Astrocyte of the spinal cord (primary cell): ENCODE measurements at places on chromosomes 1 and 21.

- no peak for DNase-seq
Measured at GRCh38 chr1:18778437-18778836, 81.0 kb downstream of the TAS1R2 start.

GRCh38 chr21:42341776-42342542, 8.8 kb downstream of the TFF2 start:
- no peak for DNase-seq

DNA sequence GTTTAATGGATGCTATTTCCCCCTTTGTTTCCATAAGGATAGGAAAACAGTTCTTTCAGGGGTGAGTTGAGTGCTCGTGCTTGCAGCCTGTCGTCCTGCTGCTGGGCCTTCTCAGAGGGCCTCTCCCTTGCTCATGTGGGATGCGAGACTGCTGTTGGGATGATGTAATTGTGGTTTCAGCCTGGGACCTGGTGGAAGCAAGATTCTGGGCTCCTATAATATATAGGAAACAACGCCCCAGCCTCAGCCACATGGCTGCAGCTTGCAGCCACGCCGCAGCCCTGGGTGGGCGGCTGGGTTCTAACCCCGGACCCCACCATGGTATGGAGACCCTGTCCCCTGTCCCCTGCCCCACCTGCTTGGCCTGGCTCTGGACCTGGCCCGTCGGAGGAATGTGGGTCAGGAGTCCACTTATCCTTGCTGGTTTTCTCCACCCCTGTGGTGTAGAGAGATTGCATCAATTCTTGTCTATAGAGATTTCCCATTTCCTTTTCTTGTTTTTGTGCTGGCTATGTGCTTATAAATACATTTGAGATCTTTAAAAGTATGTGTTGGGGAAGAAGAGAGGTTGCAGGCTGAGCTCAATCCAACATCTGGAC, 357.8 kb downstream of the SIPA1L2 start:
- DNase-seq, result peak; percentile 22

- DNase-seq, result no peak
Measured at GRCh38 chr21:45969921-45970673, 11.5 kb upstream of the COL6A1 start.

GRCh38 chr1:203992440-203992839, 80.5 kb upstream of the SOX13 start:
- DNase-seq, result peak; percentile 16

GRCh38 chr1:168933141-168933805, 173.2 kb upstream of the ATP1B1 start:
- no peak for DNase-seq

DNA sequence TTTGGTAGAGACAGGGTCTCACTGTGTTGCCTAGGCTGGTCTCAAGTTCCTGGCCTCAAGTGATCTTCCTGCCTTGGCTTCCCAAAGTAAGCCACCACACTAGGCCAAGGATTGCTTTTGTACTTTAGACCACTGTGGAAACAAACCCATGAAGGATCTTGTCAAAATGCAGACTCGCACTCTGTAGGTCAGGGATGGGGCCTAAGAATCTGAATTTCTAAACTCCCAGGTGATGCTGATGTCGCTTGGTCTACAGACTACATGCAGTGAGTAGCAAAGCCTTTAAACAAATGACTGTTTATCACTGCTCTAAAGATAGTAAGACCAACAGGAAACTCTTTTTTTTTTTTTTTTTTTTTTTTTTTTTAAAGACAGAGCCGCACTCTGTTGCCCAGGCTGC, 54.1 kb upstream of the MUTYH start:
- no peak for DNase-seq

DNA sequence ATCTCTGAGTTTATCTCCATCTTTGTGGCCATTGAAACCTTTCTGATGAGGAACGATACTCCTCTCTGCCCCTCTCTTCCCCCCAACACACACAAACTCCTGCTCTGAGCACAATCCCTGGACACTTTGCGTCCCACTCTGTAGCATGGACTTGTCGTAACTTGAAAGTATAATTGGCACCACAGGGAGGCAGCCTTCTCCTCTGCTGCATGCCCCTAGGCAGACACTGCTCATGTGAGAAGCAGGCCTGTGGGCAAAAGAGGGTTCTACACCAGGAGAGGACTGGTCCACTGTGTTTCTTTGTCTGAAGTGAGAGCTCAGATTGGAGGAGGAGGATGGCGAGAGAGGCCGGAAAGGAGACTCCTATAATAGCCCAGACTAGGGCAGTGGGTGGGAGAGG, 3.8 kb upstream of the PARS2 start:
- DNase-seq, result no peak

DNA sequence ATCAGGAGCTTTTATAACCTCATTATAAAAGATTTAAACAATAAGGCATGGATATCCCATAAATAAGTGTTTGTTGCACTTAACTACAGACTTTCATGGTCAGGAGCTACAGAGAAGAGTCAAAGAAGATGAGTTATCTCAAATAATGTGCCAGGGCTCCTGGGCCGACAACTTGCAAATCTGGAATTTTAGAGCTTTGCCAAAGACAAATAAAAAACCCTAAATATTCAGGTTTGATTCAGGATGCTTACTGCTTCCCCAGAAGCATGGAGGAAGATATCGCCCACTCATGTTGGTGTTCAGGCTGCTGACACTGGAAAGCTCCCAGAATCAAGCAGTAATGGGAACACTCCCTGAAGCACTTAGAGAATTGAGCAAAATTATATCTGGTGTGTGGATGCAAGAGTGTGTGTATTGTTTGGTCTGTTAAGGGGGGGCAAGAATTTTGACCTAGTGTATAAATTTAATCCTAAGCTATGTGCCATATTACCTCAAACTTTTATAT, 176.9 kb upstream of the ESRRG start:
- no peak for DNase-seq

DNA sequence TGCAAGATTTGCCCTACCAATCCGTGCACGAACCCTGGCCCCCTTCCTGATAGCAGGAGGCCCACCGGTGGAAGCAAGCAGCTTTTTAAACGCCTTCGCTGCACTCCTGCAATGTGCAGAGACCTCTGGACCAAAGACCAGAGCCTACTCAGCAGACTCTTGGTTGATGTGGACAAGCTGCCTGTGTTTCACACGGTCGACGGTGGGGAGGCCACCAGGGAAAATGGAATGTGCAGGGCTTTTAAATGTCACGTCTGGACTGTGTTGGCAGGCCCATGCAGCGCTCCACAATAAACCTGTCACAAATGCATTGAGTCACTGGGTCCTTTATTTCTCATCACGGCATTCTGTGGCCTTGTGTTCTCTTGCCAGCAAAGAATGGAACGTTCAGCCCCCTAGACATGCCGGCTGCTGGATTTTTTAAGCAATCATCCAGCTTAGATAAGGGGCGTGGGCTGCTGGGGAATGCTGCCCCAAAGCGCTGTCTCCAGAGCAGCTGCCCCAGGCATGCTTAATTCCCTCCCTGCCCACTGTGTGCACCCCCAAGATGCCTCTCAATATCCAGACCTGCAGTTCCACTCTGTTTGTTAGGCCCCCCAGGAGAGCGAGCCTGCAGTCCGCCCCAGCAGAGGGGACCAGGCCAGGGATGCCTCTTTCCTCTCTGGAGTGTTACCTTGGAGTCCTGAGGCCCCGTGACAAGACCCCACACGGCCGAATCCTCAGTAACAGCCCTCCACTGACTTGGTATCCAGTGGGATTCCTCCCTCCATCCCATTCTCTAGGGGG, 71.3 kb downstream of the ATP5PO start:
- DNase-seq, result peak; percentile 22

- DNase-seq, result no peak
Measured at GRCh38 chr1:117631359-117632160, 25.7 kb downstream of the TENT5C start.

- no peak for DNase-seq
Measured at GRCh38 chr1:62213075-62213914, 18.6 kb downstream of the L1TD1 start.

DNA sequence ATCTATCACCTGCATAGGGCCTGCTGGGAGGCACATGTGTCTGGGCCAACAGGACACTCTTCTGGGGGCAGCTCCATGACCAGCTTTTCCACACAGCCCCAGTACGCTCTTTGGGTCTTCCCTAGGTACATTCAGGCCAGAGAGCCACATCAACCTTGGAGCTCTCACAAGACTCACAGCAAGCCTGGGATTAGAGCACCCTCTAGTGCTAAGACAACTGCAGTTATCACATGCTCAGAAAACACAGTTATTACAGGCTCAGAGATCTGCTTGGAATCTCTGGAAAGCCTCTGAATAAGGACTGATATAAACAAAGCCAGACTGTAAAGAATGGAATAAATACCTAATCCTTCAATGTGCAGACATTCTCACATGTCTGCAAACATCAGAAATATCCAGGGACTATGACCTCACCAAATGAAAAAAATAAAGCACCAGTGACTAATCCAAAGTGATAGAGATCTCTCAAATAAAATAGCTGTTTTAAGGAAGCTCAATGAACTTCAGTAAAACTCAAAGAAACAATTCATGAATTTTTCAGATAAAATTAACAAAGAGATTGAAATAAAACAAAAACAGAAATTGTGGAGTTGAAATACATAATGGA, 563.9 kb upstream of the NR5A2 start:
- DNase-seq, result peak; percentile 64

GRCh38 chr1:94654459-94654858, 112.9 kb upstream of the F3 start:
- no peak for DNase-seq

DNA sequence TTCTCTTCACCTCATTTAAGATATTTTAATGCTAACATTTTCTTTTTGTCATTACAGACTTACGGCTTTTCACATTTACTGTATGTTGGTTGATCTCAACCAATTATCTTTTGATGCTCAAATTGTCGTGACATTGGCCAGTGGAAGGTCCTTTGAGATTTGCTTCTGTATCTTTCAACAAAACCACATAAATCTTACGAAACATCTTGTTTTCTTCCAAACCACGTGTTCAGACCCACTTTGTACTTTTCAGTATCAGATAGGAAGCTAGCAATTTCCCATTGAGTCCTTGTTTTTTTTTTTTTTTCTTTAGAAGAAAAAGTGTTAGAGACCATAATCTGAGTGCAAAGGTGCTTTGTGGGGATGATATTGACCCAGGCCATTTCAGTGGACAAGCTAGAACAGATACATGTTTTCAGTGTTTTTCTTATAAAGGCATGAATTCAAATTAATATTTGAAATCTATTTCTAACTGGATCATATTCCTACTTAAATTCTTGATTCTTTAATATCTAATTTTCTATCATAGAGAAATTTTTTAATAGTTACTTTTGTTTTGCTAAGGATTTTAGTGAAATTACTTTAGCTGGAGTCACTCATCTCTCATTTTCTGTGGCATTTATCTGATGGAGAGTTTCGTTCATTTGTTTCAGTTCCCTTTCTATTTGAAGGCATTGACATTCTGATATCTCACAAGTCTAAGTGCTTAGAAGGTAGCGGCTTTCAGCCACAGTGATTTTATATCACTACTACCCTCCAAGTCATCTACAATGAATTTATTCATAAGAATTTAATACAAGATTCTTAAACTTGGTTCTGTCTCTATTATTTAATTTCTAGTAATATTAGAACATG, 26.7 kb downstream of the ATG4C start:
- DNase-seq, result no peak

DNA sequence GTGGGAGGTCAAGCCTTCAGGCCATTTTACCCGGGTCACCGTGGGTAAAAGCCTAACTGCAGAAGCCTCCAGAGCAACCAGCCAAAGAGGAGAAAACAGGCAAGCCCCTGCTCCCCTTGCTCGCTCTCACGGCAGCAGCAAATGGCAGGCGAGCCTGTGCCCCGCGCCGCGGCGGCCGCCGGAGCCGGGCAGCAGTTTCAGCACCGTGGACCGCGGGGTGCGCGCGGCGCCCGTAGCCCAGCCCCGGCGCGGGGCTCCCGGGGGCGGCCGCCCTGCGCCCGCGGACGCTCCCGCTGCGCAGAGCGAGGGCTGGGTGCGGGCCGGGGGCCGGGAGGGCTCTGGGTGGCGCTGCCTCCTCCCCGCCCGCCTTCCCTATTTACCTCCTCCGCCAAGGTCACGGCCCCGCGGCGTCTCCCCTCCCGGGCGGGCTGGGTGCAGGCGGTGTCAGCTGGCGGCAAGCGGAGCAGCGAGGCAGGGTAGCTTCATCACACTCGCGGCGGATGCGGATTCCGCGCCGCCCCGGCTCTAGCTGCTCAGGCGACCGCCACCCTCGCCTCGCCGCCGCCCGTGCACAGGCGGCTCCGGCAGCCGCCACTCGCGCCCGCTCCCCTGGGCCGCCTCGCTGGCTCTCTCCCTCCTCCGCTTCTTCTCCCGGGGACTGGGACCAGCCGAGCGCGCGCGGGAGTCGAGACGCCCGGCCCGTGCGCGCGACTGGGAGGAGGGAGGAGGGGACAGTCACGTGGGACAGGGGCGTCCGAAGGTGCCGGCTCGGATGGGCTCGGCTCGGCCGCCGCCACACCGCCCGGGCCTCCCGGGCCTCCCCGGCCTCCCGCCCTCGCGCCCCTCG, at the start of gene RGS7:
TSS of gene RGS7 (minus strand) at position 687 of the 847 bp plus-strand sequence.
- peak; percentile 53 for DNase-seq

DNA sequence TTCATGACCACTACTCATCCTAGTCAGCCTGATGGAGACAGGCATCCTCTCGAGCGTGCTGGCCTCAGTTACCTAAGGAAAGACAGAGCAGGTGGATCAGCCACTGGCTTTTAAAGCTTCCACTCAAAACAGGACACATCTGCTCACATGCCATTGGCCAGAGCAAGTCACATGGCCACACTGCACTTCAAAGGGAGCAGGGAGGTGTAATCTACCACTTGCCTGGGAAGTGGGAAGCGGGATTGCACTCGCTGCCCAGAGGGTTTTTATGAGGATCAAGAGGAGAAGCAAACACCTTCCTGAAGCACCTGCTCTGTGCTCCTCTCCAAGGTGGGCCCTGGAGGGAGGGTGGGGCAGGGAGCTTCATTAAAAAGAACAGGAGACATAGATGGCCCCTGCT, 108.0 kb downstream of the TAS1R2 start:
- DNase-seq, result no peak

GRCh38 chr1:237219751-237220642, 178.0 kb downstream of the RYR2 start:
- DNase-seq, result no peak

DNA sequence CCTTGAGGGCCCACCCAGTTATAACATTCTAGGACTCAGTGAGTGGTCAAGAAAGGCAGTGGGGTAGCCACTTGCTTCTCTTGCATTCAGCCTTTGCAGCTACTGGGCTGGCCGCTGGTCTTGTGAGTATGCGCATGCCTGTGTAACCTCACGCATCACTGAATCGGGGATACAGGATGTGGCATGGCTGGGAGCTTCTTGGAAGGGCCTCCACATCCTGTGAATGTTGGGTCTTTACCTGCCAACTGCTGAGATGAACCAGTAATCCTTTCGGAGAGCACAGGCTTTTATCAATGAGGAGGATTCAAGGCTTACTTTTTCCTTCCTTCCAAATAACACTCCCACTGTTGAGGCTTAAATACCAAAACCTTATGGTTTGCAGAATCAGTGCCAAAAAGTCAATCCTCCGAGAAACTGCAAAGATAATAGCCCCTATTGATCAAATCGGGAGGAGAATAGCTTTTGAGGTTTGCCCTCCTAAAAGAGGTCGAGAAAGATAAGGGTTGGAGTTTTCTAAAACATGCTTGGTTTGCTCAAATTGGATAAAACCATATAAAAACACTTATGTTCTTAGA, 198.9 kb upstream of the UBE2U start:
- DNase-seq, result peak; percentile 24

DNA sequence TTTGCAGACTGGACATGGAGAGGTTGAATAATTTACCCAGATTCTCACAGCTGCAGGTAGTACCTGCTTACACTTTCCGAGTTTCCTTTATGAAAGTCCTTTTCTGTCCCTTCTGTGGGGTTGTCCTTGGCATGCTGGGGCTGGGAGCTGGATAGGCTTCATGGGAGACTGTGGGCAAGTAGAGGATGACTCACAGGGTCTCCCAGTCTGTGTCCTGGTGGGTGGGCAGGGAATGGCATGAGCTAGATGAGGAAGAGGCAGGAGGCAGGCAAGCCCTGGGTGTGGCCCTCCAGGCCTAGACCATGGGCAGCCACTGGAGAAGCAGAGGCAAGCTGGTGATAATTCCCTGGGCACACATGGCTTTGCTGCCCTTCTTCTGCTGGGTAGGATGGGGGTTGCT, 80.6 kb downstream of the NAV1 start:
- DNase-seq, result no peak
